ENCODE measurements at places on chromosomes 6 and 20.

DNA sequence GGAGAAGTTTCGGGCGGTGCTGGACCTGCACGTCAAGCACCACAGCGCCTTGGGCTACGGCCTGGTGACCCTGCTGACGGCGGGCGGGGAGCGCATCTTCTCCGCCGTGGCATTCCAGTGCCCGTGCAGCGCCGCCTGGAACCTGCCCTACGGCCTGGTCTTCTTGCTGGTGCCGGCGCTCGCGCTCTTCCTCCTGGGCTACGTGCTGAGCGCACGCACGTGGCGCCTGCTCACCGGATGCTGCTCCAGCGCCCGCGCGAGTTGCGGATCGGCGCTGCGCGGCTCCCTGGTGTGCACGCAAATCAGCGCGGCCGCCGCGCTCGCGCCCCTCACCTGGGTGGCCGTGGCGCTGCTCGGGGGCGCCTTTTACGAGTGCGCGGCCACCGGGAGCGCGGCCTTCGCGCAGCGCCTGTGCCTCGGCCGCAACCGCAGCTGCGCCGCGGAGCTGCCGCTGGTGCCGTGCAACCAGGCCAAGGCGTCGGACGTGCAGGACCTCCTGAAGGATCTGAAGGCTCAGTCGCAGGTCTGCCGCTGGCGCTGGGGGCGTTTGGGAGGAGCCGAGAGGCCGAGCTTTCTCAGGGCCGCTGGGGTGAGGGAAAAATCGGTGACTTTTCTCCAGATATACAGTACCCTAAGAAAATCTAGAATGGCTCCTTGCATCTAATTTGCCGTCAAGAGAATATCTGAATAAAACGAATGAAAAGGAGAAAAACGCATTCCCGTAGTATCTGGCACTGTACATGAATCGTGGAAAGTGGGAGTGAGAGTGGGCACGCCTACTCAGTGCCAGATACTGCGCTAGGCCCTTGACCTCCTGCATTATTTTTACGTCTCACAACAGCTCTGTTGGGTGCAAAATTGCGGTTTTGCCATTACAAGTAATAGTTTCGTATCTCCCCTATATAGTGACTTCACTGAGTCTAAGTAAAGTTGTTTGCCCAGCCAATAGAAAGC is 1.0 kb downstream of the CALHM6 start:
- peak; percentile 70 for DNase-seq

- no peak for DNase-seq
Observed at GRCh38 chr20:33172781-33173180, 4.8 kb downstream of the BPIFA2 start.

DNA sequence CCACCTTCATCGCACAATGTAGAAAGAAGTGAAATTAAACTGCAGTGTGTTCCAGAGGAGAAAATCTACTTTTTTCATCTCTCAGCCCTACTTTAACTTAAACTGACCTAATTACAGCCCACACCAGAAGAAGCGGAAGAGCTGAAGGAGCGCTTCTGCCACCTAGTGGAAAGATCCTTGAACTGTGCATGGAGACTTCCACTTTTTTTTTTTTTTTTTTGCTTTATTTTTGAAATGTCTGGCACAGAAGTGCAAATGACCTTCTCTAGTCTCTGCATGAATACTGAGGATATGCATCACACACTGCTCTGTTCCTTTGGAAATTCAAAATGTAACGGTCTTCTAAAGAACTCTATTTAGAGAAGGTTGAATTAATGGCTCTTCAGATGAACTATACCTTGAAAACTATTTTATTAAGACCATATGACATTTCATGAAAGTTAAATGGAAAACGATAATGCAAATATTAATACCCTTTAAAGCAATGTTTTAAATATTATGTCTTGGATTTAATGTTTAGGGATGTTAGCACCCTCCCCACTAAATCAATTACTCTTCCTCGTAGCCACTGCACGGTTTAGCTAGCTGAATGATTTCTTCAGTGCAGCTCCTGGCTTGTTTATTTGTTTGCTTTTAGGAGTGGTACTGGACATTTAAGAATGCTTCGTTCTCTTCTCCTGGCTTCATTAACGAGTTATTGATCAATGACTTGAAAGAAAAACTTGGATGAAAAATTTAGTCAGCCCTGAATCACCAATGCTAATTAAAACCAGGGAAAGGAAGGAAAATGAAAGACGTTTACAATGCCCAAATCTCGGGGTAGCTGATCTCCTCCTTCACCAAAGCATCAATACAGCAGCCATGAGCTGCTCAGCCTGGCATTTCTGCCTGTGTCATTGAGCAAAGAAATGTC is 569.6 kb upstream of the GJE1 start:
- DNase-seq, result peak; percentile 90

DNA sequence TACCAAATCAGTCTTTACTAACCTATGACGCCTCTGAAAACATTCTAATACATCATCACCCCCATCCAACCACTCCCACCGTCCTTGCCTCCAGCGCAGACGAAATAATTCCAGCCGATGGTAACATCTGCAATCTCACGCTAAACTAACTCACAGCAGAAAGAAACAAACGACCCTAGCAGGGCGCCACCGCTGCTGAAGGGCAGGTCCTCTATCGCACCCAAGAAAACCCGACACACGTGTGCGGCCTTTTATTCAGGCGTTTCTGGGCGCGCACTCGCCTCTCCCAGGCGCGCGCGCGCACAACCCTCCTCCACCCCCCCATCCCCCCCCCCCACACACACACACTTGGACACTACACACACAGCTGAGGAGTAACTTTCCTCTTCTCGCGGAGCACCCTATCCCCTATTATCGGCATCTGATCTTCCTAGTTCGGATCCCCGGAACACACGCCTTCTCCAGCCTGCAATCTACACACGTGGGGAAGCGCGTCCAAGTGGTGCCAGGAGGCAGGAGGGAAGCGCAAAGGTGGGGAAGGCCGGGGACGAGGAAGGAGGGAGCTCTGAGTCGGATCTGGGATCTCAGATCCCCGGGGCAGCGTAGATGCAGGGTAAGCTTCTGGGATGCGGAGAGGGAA is 1.4 kb downstream of the GFOD1 start:
- DNase-seq, result peak; percentile 34

GRCh38 chr6:3712827-3713665 is 38.5 kb downstream of the PXDC1 start:
- peak; percentile 34 for DNase-seq

GRCh38 chr20:34088305-34089174 is 23.5 kb downstream of the EIF2S2 start:
- DNase-seq, result no peak

DNA sequence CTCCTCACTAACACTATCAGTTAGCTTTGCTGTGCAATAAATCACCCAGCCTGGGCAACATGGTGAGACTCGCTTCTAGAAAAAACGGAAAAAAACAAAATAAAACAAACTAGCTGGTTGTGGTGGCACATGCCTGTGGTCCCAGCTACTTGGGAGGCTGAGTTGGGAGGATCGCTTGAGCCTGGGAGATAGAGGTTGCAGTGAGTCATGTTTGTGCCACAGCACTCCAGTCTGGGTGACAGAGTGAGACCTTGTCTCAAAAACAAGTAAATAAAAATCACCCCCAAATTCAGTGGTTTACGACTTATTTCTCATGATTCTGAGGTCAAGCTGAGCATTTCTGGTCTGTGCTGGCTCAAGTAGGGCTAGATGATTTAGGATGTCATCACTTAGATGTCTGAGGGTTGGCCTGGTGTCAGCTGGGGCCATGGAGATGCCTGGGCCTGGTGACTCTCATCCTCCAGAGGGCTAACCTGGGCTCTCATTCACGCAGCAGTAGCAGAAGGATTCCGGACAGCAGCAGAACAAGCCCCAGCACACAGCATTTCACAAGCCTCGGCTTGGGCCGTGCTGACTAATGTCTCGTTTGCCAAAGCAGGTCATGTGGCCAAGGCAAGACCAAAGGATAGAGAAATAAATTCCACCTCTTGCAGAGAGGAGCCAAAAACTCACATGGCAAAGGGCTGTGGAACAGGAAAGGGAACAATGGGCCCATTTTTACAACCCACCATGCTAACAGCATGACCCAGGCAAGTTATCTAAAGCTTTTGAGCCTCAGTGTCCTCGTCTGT is 32.5 kb downstream of the MGME1 start:
- DNase-seq, result peak; percentile 67

GRCh38 chr6:4693173-4693970 is 82.8 kb upstream of the CDYL start:
- DNase-seq, result no peak

DNA sequence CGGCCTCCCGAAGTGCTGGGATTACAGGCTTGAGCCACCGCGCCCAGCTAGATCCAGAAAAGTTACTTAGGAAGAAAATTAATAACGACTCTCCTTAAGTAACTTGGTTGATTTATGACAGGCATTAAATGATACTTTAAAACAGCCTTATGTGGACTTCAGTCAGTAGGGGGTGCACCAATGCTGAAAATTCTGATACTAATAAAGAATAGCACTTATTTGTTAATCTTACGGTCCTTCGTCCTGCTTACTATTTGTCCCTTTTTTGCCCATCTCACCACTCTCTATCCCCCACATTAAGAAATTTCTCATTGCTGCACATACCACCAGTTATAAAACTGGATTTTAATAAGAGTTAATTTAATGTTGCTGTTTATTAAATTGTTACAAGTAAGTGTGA is 12.7 kb upstream of the PRELID3B start:
- DNase-seq, result peak; percentile 35

- peak; percentile 29 for DNase-seq
Observed at GRCh38 chr20:25009218-25010145, 16.9 kb upstream of the APMAP start.

- no peak for DNase-seq
Observed at GRCh38 chr6:101826678-101827077, 433.2 kb downstream of the GRIK2 start.

GRCh38 chr20:62642666-62643520 is 590 bp downstream of the SLCO4A1 start:
- peak; percentile 15 for DNase-seq

- no peak for DNase-seq
Observed at GRCh38 chr20:41577129-41578009, 40.8 kb downstream of the CHD6 start.

DNA sequence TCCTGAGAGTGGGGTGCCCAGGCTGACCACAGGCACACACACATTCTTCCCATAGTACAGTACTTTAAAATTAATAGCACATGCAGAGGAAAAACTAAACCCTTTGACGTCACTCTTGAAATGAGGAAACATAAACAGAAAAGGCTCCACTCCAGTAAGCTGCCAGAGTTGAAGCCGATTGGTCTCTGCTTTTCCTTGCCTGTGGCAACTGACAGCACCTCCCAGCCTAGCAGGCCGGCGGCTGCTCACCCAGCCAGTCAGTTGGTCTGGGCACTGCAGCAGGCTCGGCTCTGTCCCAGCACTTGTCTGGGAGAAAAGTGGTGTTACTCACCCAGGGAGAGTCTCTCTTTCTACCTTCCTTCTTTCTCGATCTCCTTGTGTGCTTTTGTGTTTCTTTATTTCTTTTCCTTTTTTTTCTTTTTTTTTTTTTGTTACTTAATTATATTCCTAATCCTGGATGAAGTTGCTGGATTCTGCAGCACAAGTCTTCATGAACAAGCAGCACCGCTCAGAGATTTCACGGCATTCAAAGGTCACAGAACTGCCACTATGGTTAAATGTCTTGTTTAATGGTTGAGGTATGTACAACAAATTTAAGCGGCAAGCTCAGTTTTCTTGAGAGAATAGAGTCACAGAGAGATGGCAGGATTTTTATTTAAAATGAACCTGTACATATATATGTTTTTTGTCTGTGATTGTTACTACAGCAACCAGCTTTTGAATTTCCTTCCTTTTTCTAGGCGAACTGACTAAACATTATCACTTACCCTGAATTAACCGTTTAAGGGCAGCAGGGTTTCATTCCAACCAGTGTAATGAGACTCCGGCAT is at the start of gene PDE7B:
Gene PDE7B, plus strand, starts transcription at position 260 of the 830 bp plus-strand sequence.
- DNase-seq, result peak; percentile 99

DNA sequence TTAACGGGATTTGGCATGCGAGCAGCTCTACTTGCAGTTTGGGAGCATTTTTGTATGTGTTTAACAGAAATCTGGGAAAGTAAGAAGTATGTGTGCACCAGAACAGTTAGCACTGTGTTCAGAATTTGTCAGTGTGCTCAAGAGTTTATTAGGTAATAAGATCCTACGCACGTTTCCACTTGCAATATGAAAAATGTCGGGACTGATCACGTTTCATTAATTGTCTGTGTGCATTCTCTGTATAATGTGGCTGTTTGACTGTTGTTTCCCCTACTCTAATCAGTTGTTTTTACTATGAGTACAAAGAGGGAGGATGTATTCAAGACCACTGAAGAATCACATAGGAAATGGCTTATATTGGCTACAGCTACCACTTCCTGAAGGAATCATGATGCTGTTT is 349.7 kb upstream of the POU3F2 start:
- DNase-seq, result no peak

DNA sequence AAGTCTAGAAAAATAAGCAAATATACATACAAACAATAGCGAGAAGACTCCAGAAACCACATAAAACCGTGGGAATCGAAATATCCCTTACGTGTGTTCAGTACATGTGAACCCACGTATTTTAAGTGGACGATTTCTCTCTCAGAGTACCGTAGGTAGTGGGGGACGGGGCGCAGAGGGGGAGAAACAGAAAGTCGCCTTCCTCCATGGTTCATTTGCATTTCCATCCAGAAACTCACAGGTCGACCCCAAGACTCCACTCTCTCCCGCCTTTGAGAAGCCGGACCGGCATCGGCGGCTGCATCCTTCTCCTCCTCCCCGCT is 538 bp upstream of the ENPP1 start:
- DNase-seq, result no peak

DNA sequence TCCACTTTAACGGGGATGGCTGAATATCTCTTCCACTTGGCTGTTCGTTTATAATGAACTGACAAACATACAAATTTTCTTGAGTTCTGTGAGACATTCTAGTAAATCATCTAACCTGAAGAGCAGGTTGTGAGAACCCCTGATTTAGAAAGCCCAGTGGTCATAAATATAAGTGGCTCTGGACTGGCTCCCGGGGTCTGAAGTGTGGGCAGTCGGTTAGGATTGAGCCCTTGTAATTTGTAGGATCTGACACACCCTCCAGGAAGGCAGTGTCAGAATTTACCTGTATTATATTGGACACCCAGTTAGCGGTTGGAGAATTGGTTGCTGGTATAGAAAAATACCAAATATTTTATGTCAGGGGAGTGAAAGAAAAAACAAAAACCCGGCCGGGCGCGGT is 6.8 kb upstream of the GMEB2 start:
- DNase-seq, result no peak

GRCh38 chr6:29887819-29888776 is 54.2 kb upstream of the HLA-A start:
- DNase-seq, result peak; percentile 57

DNA sequence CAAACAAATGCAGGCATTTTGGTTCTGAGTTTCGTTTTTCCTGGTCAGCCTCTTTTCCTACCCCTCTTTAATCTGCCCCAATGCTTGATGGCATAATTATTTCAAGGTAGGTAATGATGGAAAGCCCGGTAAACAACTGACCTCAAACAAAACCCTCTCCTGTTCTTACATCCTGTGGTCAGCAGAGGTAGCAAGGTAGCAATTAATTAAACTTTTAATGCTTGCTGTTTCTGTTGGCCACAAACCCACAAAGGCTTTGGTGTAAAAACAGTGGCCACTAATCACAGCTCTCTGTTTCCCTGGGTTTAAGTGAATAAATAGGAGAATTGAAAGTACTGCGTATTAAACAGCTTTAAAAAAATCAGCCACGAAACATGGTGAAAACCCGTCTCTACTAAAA is 261.5 kb upstream of the SOX4 start:
- DNase-seq, result no peak

- DNase-seq, result no peak
Observed at GRCh38 chr6:25327432-25327831, 48.3 kb downstream of the CARMIL1 start.
